ENCODE measurements at places on chromosomes 16 and 17. TPM values are rescaled to one million over a fixed set of nuclear protein-coding genes. Genes with fewer than 3 reads are reported as not detected.

The CHST5 gene
- 0.85 TPM for total RNA-seq

The GPR139 gene
- total RNA-seq: not detected

The KCNJ18 gene
- total RNA-seq: not detected

The HIGD1B gene
- 18.3 TPM for total RNA-seq

The ST6GALNAC2 gene
- total RNA-seq: 4.3 TPM

The MT1G gene
- total RNA-seq: not detected

The SEC14L5 gene
- total RNA-seq: 15.5 TPM

The TEKT1 gene
- total RNA-seq: not detected

The HOXB1 gene
- not detected for total RNA-seq

The RGS11 gene
- 16.4 TPM for total RNA-seq

The DNASE1L2 gene
- 0.47 TPM for total RNA-seq

The SPNS2 gene
- 11.2 TPM for total RNA-seq

The HBA1 gene
- total RNA-seq: 78.7 TPM

The CBLN1 gene
- 0.77 TPM for total RNA-seq

The SP6 gene
- total RNA-seq: 0.16 TPM

The CACNG5 gene
- not detected for total RNA-seq

The CES1 gene
- total RNA-seq: 29.1 TPM

The TNFRSF13B gene
- total RNA-seq: not detected

The SLFN14 gene
- not detected for total RNA-seq

The AHSP gene
- not detected for total RNA-seq

The TMEM101 gene
- 18.3 TPM for total RNA-seq

The MYOCD gene
- total RNA-seq: 57.3 TPM

The CSH2 gene
- total RNA-seq: not detected

The DCTN5 gene
- 40.0 TPM for total RNA-seq
